ENCODE measurements at places on chromosomes 1 and 21.

DNA sequence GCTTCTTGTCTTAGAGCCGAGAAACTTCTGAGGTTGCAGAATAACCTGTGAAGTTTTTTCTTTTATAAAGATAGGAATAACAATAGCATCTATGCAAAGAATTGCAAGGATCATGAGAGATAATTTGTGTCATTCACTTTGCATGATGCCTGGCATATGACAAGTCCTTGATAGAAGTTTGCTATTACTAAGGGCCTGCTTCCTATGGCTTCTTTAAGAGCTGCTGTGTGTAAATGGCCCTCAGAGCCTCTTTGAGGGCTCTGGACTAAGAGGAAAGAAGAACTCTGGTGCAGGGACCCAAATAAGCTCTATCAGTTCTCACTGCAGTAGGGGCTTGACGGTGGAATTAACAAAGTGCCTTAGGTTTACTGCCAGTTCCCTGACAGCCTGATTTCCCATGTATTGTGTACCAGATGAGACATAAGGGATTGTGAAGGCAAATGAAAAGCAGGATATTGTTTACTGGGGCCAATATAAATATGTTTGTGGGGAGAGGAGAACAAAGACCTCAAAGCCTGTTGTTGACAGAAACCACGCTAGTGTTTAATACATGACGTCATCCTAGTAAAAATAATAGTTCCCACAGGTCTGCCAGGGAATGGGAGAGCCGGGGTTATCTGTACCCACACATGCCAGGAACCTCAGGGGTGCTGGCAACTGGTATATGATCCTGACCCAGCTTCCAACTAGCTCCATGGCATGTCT lies 131.2 kb upstream of the UBE2U start:
- no peak for DNase-seq

- DNase-seq, result no peak
These were observed 86.1 kb upstream of the CYYR1 start for GRCh38 chr21:26659182-26659581.

- DNase-seq, result no peak
These were observed 95.1 kb downstream of the SIPA1L2 start for GRCh38 chr1:232534552-232535517.

DNA sequence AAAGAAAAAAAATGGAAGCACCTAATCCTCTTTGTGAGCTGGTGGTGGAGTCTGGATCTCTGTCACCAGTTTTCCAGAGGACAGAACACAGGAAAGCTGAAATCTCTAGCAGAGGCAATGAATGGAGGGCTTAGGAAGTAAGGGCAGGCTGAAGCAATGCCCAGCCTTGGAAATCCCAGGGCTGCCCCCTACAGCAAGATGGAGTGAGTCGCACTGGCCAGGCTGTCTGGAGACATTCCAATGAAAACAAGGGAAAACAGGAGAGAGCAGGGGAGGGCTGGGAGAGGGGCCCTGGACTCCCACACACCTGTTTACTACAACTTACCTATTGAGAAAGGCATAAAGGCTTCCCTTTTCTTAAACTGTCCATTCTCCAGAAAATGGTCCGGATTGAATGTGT lies 25.9 kb downstream of the CYP2J2 start:
- DNase-seq, result no peak

DNA sequence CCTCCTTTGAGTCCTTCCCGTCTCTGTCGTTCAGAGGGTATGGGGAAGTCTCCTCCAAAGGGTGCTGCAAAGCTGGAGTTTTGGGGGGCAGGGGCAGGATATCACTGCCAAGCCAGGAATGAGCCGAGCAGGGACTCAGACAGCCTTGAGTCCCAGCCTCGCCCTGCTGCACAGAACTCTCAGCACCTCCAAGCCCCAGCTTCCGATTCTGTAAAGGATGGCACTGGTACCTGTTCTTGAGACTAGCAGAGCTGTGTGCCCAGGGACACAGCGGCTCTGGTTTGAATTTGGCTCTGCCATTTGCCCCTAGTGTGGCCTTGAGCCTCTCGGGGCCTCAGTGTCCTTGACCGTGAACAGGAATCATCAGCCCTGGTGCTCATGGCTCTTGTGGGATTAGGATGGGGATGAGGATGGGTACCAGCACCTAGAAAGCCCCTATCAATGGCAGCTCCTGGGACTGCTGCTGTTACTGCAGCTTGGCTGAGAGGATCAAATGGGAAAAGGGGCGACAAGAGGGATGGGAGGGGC lies 1.5 kb upstream of the FBLIM1 start:
- DNase-seq, result no peak
